ENCODE measurements at places on chromosomes 5 and 9.

GRCh38 chr9:77752554-77752953 is 104.4 kb upstream of the GNA14 start:
- peaks cover 5% of the 10 kb centered on the region for H3K36me3 ChIP-seq
- no peaks in the 10 kb centered on the region for H3K27me3 ChIP-seq
- DNase-seq = no peak
- no peak overlapping the region for H3K4me3 ChIP-seq
- H3K4me1 ChIP-seq = peaks cover 17% of the 10 kb centered on the region

GRCh38 chr5:153598099-153598498 is 107.6 kb downstream of the GRIA1 start:
- H3K36me3 ChIP-seq = no peaks in the 10 kb centered on the region
- no peaks in the 10 kb centered on the region for H3K4me1 ChIP-seq
- H3K27me3 ChIP-seq = no peaks in the 10 kb centered on the region
- DNase-seq = no peak

DNA sequence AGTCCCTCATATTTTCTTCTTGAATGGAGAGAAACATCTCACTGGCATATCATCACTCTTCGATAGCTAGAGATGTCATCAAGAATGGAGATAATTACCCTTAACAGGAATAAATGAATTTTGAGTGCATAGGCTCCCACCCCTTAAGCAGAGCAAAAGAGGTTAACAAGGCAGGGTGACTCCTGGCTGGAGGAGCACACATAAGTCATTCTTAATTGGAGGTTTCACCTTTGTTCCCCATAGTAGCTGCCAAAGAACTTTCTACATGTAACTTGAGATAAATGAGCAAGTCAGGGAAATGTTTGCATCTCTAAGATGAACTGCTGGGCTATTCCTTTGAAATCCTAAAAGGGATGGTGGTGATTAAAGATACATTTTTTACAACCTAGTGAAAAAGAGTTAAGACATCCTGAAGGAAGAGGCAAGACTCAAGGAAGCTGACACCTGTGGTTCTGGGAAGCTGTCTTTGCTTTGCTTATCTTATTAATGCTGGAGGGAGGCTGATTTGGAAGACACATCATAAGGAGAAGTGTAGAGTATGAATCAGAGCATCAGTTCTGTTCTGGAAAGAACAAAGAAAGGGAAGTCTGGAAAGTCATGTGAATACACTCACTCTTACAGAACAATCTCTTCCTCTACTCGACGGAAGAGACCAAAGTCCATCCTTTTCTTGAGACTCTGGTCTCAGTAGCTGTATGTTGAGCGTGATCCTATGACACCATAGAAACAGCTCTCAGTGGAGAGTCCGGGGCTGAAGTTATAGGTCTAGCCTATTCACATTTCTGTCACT is 326.3 kb downstream of the OSTF1 start:
- H3K4me3 ChIP-seq = no peak overlapping the region
- H3K27ac ChIP-seq = no peak overlapping the region
- H3K36me3 ChIP-seq = no peaks in the 10 kb centered on the region
- DNase-seq = no peak
- no peaks in the 10 kb centered on the region for H3K4me1 ChIP-seq

GRCh38 chr5:116600876-116601275 is 26.3 kb upstream of the SEMA6A start:
- H3K27me3 ChIP-seq = peaks cover 7% of the 10 kb centered on the region
- H3K4me1 ChIP-seq = no peaks in the 10 kb centered on the region
- no peaks in the 10 kb centered on the region for H3K36me3 ChIP-seq
- no peak overlapping the region for H3K27ac ChIP-seq
- no peak for DNase-seq

GRCh38 chr5:116382032-116382873 is 192.4 kb downstream of the SEMA6A start:
- no peaks in the 10 kb centered on the region for H3K27me3 ChIP-seq
- DNase-seq = no peak
- no peak overlapping the region for H3K4me3 ChIP-seq
- H3K27ac ChIP-seq = no peak overlapping the region

DNA sequence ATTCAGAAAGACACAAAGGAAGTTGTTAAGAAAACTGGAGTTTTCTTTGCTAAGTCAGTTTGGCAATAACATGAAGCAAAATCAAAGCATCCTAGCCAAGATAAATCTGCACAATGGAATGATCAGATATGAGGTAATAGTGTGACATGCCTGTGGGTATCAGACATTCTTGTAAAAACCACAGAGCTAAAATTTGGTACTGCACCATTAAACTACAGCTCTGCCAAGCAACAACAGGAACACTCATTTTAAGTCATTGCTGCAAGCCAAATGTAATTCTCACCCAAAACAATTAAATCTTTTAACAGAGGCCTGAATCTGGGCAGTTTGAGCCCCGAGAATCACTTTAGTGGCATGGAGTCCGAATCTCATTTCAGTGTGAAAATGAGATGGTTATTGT is 96.6 kb downstream of the VCAN start:
- H3K36me3 ChIP-seq = no peaks in the 10 kb centered on the region
- no peak for DNase-seq
- H3K27me3 ChIP-seq = peaks cover 9% of the 10 kb centered on the region

GRCh38 chr9:88229434-88229833 is 91.2 kb upstream of the SPATA31C2 start:
- H3K36me3 ChIP-seq = no peaks in the 10 kb centered on the region
- H3K27me3 ChIP-seq = peaks cover 10% of the 10 kb centered on the region
- H3K4me3 ChIP-seq = no peak overlapping the region
- DNase-seq = no peak
- peaks cover 3% of the 10 kb centered on the region for H3K4me1 ChIP-seq
- no peak overlapping the region for H3K27ac ChIP-seq

DNA sequence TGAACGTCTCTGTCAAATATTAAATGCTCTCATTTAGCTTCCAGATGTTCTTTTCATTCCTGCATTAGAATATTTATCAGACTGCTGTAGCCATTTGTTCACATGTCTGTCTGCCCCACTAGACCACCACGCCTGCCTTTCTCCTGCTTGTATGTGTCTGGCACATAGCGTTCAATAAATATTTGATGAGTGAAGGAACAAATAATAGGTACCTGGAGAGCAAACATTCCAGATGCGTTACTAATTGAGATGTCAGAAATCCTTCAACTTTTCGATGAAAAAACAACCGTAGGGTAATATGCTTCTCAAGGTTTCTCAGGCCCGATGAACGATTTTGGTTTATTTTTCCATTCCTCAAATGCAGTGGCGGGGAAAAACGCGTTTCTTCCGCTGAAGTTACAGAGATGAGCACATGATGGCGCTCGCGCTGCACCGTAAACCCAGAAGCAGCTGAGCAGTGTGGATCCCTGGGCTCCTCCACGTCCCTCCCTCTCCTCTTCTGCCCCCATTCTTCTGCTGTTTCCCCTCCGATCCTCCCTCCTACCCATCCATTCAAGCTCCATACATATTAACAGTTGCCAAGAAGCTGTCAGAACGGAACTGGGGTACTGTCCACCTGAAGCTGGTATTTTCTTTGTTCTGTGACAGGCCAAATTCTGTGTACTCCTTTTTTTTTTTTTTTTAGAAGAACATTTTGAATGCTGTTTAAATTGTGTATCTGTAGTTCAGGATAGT is 245.4 kb downstream of the MPDZ start:
- H3K4me1 ChIP-seq = no peaks in the 10 kb centered on the region
- no peak for DNase-seq
- H3K27ac ChIP-seq = no peak overlapping the region
- H3K4me3 ChIP-seq = no peak overlapping the region

GRCh38 chr5:154801083-154801482 is 45.9 kb downstream of the LARP1 start:
- H3K27me3 ChIP-seq = no peaks in the 10 kb centered on the region
- peaks cover 71% of the 10 kb centered on the region for H3K36me3 ChIP-seq
- H3K4me3 ChIP-seq = no peak overlapping the region
- H3K4me1 ChIP-seq = peaks cover 30% of the 10 kb centered on the region
- no peak for DNase-seq
- H3K27ac ChIP-seq = no peak overlapping the region

GRCh38 chr9:8346296-8346695 is 546.7 kb upstream of the DMAC1 start:
- H3K27me3 ChIP-seq = peaks cover 1% of the 10 kb centered on the region
- no peaks in the 10 kb centered on the region for H3K4me1 ChIP-seq
- H3K4me3 ChIP-seq = no peak overlapping the region
- DNase-seq = no peak
- H3K27ac ChIP-seq = no peak overlapping the region

DNA sequence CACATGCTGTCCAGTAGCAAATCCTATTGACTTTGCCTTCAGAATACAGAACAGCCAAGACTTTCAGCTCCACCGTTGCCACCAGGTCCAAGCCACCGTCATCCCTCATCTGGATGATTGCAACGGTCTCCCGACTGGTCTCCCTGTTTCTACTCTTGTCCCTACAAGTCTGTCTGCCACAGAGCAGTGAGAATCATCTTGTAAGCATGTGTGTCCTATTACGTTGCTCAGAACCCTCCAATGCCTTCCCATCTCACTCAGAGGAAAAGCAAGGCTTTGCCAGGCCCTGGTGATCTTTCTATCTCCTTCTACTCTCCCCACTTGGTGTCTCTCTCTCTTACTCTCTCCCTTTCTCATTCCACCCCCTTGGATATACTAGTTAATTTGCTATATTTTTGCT is 76.7 kb upstream of the GDNF start:
- no peak overlapping the region for H3K27ac ChIP-seq
- H3K36me3 ChIP-seq = no peaks in the 10 kb centered on the region
- no peak overlapping the region for H3K4me3 ChIP-seq
- no peak for DNase-seq

DNA sequence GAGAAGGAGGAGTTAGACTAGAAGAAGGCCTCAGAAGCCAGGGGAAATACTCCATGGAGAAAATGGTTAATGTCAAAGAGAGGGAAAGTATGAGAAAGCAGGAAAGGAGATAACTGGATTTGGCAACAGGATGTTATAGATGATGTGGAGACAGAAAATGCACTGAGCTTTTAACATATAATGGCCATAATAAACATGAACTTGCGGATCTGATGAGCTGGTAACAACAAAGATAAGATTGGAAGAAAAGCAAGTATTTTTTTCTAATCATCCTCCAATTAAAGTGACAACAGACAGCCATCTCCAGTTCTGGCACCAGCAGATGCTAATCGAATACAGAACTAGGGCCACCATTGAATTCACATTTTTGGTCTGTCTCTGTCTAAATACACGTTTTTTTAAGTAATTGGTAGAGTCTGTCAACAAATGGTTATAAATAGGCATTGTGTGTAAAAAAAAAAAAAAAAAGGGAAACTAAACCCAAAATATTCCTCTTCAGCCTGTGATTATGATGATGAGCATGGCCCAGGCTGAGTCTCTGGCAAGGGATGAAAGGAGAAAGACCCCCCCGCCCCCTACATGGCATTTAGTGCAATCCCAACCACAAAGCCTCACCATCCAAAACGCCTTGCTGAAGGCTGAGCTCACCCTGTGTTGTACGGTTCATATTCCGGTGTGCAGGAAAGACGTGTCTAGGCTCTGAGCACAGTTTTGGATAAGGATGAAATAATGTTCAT is 149.5 kb upstream of the LHFPL2 start:
- no peaks in the 10 kb centered on the region for H3K4me1 ChIP-seq
- DNase-seq = no peak
- H3K4me3 ChIP-seq = no peak overlapping the region
- H3K27ac ChIP-seq = no peak overlapping the region
- peaks cover 2% of the 10 kb centered on the region for H3K27me3 ChIP-seq

DNA sequence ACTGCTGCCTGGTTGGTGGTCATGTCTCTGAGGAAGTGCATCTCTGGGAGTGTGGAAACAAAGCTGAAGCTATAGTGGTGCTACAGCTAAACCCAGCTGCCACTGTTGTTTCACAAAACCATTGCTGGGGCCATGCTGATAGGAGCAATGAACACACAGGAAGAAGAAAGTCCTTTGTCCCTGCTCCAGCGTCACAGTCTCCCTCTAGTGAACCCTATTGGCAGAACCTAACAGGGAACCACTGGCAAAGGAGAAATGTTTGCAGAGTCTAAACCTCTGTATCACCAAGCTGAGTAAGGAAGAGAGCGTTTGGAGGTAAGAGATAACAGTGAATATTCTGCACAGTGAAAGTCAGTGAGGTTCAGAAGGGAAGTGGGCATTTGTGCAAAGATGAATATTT is 244.0 kb downstream of the YTHDC2 start:
- H3K27ac ChIP-seq = no peak overlapping the region
- no peak overlapping the region for H3K4me3 ChIP-seq
- no peak for DNase-seq
- no peaks in the 10 kb centered on the region for H3K27me3 ChIP-seq

DNA sequence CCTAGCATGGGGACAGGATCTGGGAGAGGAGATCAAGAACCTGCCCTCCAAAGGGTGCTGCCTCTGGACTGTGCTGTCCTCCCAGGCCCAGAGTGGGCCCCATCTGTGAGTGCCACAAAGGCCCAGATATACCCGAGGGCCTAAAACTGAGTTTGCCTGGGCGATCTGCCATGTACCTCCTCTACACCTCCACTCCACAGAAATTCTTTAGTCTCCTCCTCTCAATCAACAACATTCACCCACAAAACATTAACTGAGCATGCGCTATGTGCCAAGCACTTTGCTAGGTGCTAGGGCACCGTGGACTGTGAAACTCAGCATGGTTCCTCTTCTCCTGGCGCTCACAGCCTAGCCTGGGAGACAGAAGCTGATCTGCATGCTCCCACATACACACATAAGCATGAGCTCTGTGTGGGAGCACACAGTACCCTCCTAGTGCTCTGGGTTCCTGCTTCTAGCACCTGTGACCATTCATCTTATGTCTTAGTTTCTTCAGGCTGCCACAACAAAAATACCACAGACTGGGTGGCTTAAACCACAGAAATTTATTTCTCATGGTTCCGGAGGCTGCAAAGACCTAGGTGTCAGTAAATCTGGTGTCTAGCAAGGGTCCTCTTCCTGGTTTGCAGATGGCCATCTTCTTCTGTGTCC is 82.0 kb upstream of the FSTL4 start:
- no peak for DNase-seq
- no peak overlapping the region for H3K27ac ChIP-seq
- no peaks in the 10 kb centered on the region for H3K36me3 ChIP-seq
- H3K4me3 ChIP-seq = no peak overlapping the region
- H3K27me3 ChIP-seq = peaks cover 15% of the 10 kb centered on the region
- no peaks in the 10 kb centered on the region for H3K4me1 ChIP-seq

- DNase-seq = no peak
- no peaks in the 10 kb centered on the region for H3K4me1 ChIP-seq
- H3K4me3 ChIP-seq = no peak overlapping the region
- no peak overlapping the region for H3K27ac ChIP-seq
Observed at GRCh38 chr5:7391814-7392692, 3.9 kb upstream of the ADCY2 start.
